ENCODE measurements at places on chromosomes 6 and 20.

- DNase-seq = no peak
Measured at GRCh38 chr20:51429144-51429482, 113.4 kb downstream of the NFATC2 start.

DNA sequence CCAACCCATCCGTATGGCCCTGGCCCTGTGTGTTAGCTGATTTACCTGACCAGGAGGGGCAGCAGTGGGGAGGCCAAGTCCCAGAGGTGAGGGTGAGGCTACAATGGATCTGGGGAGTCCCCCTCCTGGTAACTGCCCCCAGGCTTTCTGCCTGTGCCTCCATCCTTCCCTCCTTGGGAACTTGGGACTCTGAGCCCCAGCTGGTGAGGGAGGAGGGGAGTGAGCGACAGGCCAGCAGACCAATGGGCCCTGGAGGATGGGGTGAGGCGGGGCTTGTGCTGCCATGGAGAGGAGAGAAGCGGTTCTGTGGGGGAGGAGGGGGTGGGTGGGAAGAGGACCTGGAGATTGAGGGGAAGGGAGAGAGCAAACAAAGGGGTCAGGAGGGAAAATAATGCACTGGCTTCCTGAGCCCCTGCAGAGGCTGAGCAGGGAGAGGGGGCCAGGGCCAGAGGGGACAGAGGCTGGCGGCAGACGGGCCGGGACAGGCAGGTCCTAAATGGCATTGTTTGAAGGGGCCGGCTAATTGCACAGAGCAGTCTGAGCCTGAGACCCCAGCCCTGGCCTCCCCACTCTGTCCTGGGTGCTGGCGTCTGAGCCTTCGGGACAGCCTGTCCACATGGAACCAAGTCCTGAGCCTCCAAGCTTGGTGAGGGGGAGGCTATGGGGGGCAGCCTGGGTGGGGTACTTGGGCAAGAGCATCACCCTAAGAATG, 17.5 kb downstream of the DNMT3B start:
- no peak for DNase-seq

DNA sequence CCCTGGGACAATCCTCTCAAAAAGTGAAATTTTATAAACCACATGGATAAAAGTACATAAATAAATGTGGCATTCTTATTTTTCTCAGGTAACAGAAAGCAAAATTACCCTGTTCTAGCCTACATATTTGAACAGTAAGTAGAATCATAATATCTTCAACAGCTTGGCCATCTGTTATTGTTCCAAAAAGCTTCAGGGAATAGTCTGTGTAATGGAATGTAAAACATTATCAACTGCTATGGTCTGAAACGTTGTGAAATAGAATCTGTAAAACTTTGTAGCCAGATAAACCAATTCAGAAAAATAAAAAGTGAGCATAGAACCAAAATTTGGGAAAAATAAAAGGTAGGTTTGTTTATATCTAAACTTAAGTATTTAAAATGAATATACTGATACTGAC, 114.7 kb downstream of the THEMIS start:
- DNase-seq = no peak

DNA sequence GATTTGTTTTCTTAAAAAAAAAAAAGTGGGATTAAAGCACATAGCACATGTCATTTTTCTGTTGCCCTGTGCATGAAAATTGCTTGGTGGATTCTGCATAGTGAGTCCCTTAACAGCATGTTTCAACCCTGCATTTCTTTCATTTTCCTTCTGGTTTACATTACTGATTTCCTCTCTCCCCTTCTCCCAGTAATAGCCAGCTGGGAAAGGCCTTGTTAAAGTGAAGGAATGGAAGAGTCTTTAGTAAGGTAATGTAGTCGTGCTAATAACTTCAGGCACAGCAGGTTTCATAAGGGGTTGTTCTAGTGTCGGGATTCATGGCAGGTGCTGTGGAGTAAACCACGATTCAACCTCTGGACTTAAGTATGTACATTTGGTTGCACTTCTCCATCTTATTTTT, 202.4 kb downstream of the FARS2 start:
- DNase-seq = no peak

DNA sequence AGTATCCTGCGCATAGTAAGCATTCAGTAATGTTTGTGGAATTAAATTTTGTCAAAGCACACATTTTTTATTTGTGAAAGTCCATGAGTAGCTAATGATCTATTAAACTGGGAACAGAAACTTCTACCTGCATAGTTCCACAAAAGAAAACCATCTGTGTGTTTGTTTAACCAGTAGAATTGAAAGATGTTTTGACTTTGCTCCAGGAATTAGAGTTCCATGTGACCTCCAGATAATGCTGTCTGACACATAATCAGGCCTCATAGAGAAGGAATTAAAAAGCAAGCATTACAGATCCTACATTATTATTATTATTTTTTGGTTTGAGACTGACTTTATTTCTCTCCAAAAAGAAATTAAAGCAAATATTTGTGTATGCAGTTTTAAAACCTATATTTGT, 126.5 kb downstream of the PACRG start:
- DNase-seq = no peak

DNA sequence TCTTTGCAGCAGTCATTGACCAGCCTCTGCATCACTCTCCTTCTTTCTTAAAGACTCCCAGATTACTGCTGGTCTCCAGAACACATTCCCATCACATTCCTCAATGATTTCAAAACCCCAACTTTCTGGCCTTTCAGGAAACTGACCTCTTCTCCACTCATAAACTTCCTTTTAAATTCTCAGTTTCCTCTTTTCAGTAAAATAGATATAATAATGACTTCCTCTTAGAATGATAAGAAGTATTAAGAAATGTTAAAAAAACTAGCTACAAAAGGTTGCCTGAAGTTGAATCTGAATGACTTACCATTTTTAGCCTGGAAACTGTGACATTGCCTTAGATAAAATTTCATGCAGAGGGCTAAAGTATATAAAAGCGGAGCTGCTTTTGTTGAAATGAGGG, 239.3 kb downstream of the OGFRL1 start:
- DNase-seq = no peak

DNA sequence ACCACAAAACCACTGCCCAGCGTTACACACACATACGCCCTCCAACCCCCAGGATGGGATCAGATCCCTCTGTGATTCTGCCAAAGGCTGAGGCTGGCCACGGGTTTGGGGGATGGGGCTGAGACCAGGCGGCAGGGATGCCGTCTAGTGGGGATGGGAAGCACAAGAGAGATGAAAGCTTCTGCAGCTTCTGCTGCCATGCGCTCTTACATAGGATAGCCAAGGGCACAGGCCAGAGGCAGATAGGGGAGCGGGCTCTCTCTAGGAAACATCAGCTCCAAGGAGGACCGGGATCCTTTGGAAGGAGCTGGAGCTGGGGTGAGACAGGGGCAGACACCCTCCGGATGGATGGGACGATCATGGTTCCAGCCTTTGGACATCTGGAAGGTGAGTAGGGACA, 18.7 kb upstream of the RIN2 start:
- DNase-seq = no peak
